ENCODE measurements at places on chromosomes 16 and 17.

DNA sequence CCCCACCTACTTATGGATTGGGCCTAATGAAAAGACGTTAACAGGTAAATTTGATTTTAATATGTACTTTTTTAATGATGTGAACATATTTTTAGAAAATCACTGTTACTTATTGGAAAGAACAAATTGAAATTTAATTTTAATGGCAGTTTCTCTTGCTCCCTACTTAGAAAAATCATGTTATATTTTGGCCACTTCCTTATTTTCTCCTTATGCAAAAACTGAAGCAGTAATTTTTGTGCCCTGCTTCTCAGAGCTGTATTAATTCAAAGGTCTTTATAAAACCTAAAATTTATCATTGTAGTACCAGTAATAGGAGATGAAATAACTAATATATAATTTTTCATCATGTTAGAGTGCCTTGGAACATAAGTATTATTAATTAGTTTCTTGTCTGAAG is 2.8 kb downstream of the ZPBP2 start:
- DNase-seq: no peak

GRCh38 chr16:80547145-80547544 is 6.4 kb downstream of the DYNLRB2 start:
- no peak for DNase-seq

GRCh38 chr17:73011016-73011486 is 81.4 kb downstream of the SLC39A11 start:
- no peak for DNase-seq

GRCh38 chr16:68202091-68202519 is 33.8 kb downstream of the ESRP2 start:
- DNase-seq: peak; percentile 93

DNA sequence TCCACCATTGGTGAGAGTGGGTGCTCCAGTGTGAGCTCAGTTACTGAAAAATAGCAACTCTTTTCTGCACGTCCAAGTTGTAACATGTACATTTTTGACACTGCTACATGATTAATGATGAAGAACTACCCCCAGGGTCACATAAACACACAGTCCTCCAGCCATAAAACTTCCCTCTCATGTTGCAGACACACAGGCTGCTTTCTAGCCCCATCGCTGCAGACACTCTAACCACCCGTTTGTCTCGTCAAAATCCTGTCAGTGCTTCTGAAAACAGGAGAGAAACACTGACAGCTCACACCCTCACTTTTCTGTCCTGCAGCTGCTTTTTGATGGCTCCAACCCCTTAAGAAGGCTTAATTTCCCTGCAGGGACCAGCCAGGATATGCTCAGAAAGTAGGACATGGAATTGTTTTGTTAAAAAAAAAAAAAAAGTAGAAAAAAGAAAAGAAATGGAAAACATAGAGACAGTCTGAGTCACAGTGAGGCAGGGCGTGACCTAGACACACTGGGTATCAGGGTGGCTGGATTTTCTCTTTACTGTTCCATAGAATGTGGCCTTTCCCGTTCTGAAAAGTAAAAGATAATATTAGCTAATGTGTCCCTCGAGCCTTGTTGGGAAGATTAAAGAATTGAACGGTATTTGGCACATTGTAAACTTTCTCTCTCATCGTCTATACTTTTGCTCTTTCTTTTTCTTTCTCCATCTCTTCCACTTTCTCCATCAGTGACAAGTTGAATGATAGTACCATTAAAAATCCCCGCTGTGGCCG is 20.7 kb upstream of the CCL5 start:
- no peak for DNase-seq

Measured in thymus (tissue), 14 donors.